ENCODE measurements at places on chromosomes 3 and 15.

- DNase-seq: no peak
Observed at GRCh38 chr3:177688152-177688551, 490.9 kb upstream of the TBL1XR1 start.

- DNase-seq: no peak
Observed at GRCh38 chr3:30185872-30186271, 420.5 kb upstream of the TGFBR2 start.

GRCh38 chr15:36903922-36904556 lies 196.3 kb downstream of the MEIS2 start:
- DNase-seq: no peak

GRCh38 chr3:23797491-23797890 lies 8.3 kb upstream of the UBE2E1 start:
- DNase-seq: no peak

DNA sequence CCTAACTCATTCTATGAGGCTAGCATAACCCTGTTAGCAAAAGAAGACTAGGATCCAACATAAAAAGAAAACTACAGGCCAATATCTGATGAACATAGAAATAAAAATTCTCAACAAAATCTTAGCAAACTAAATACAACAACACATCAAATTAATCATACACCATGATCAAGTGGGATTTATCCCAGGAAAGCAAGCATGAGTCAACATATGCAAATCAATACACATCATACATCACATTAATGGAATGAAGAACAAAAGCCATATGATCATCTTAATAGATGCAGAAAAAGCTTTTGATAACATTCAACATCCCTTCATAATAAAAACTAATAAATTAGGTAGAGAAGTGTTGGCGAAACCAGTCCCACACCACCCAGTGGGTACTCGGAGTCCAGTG lies 136.1 kb upstream of the MME start:
- no peak for DNase-seq

DNA sequence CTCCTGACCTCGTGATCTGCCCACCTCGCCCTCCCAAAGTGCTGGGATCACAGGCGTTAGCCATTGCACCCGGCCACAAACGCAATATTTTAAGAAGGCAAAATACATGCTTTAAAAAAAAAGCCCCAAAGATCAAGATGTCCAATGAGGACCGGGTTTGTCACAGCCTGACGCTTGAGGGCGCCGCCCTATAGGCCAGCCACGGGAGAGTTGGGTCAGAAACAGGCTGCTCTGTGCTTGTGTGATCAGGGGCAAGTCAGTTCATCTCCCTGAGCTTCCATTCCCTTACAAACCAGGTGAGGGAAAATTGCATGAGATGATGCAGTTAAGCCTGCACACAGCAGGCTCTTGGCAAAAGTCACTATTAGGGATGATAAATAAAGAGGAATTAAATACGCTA lies 23.9 kb downstream of the FAM174B start:
- no peak for DNase-seq

GRCh38 chr3:74075241-74075640 lies 450.5 kb upstream of the PDZRN3 start:
- DNase-seq: no peak

- no peak for DNase-seq
Observed at GRCh38 chr3:113179235-113179824, 32.0 kb upstream of the BOC start.

DNA sequence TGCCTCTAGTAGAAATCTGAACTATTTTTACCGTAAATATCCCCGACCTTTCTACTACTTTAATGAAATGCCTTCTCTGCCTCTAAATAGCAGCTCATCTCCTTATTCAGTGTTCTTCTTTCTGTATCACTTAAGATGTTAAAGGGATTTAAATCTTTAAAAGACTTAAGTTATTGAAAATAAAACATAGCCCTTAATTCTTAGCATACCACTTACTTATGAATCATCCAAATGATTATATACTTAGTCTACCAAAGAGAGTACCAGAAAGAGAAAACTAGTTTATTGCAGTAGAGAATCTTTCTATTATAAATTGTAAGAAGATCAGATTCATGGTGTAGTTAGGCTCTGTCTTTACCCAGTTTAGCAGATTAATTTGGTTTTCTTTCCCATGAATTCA lies 802.0 kb downstream of the TBL1XR1 start:
- no peak for DNase-seq

- DNase-seq: no peak
Observed at GRCh38 chr3:113186566-113186965, 24.8 kb upstream of the BOC start.

DNA sequence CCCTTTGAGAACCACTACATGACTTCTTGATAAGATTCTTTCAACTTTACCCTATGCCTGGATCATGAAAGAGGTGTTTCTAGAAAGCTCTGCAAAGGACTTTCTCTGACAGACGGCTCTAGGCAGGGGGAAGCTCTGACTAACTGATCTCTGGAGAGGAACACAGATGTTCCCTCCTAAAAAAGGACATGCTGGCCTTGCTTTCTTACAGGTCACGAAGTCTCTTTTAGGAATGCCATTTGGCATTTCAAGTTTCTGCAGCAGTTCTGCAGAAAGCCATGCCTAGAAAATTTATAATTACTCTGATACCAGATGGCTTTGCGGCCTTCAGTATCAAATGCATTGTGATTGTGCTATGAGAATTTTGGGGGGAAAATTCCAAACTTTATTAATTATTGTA lies 275.4 kb upstream of the CTDSPL start:
- DNase-seq: no peak

DNA sequence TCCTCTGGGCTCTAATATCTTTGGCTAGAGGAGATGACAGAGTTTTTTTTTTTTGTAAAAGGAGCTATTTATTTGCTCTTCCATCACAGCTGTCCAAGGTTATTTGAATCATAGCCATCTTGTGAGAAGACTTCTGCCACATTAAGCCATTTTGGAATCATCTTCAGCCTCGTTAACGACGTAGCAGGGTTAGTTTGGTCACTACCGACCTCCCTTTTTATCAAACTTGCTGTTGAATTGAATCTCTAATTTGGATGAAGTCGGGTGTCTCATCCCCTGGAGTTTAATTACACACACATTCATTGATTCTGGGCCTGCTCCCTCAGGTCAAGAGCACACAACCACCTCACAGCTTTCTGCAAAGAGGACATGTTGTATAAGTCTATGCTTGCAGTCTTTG lies 238.7 kb downstream of the CPNE4 start:
- peak; percentile 52 for DNase-seq

GRCh38 chr15:29934251-29934650 lies 112.0 kb upstream of the TJP1 start:
- no peak for DNase-seq

- no peak for DNase-seq
Observed at GRCh38 chr15:36291501-36291900, 287.9 kb upstream of the CDIN1 start.

GRCh38 chr3:122944671-122945161 lies 82.8 kb downstream of the SEMA5B start:
- DNase-seq: peak; percentile 50

- no peak for DNase-seq
Observed at GRCh38 chr3:14253707-14254382, 75.2 kb downstream of the LSM3 start.

DNA sequence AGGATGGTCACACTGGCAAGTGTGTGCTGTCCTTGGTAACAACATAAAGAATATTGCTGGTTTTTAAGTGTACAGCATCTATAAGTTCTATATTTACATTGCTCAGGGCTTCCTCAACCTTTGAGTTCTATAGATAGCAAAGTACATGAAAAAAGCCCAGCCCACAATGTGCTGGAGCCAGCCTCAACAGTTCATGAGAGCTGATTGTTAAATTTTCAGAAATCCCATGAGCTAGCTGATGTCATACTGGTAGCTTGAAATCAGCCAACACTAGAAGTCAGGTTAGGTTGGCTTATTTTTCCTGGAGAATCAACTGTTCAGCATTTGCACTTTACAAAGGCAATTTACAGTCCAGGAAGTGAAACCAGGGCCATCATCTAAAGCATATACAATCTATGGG lies 102.8 kb downstream of the STRIT1 start:
- no peak for DNase-seq

DNA sequence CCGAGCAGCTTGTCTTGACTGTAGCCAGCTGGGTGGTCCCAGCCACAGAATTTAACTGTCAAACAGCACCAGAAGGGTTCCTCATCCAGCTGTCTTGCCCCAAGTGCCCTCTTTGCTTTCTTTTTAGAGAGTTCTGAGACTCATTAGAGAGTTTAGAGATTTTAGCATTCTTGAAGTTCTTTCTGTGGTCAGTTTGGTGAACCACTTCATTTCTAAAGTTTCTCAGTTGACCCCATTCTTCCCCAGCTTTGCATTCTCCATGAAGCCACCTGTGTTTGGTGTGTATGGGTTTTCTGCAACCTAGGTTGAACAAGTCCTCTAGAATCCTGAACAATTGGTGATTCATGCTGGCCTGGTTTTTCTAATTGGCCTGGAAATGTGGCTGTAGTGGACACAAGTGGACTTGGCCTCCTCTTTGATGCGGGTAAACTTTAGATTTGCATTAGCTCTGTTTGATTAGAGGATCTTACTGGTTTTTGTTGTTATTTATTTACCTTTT lies 33.7 kb downstream of the FLNB start:
- no peak for DNase-seq

- DNase-seq: no peak
Observed at GRCh38 chr3:114903213-114903612, 243.9 kb downstream of the ZBTB20 start.

DNA sequence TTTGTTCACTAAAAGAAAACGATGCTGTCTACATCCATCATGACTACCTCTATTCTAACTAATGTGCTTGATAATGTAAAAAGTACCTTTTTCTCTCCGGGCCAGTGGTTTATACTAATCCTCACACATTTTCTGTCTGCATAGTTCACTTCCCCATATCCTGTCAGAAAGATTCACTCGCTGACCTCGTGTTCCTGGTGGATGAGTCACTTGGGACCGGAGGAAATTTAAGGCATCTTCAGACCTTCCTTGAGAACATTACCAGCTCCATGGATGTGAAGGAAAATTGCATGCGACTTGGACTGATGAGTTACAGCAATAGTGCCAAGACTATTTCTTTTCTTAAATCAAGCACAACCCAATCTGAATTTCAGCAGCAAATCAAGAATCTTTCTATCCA lies 33.8 kb downstream of the COL6A5 start:
- no peak for DNase-seq

- DNase-seq: no peak
Observed at GRCh38 chr3:18743761-18744160, 318.6 kb upstream of the SATB1 start.

DNA sequence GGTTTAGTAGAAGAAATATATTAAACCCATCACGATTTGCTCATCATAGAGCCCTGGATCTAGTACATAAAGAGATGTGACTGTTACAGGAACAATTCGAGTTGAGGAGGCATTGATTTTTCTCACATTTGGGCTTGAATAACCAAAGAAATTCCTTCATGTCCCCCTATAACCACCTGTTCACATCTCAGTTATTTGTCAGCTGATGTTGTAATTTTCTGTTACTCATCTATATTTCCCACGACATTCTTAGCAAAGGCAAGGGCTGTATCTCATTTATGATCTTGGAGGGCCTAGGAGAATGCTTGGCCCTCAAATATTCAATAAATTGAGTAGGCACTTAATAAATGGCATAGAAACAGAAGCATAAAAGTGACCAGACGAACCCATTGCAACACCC lies 36.4 kb upstream of the GYG1 start:
- no peak for DNase-seq

DNA sequence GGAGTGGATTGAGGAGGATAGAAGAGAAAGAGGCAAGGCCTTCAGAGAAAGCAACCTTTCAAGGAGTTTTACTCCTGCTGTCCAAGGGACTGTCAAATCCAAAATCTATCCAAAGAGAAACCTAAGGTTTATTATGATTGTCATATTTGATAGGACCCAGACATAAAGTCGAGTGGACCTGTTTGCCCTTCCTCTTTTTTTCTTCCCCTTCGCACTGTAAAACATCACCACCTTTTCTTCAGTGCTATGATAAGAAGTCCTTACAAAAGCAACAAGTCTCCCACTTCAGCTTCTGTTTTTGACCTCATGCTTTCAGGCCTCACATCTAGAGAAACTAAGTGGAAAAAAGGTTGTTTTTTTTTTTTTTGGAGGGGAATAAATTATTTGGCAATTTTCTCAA lies 73.0 kb downstream of the TRPC1 start:
- no peak for DNase-seq

DNA sequence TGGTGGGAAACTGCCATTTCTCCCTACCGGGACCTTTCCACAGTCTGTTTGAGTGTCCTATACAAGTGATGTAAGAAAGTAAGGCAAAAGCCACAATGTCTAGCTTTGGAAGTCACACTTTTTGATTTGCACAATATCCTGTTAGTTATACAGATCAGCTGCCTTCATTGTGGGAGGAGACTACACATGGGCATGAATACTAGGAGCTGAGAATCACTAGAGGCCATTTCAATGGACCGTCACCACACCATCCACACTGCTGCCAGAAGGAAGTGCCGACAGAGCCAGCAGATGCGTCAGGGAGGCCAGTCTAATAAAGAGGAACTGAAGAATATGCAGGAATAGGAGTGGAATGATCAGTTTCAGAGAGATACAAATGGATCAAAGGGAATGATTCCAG lies 65.8 kb downstream of the SCN11A start:
- no peak for DNase-seq

DNA sequence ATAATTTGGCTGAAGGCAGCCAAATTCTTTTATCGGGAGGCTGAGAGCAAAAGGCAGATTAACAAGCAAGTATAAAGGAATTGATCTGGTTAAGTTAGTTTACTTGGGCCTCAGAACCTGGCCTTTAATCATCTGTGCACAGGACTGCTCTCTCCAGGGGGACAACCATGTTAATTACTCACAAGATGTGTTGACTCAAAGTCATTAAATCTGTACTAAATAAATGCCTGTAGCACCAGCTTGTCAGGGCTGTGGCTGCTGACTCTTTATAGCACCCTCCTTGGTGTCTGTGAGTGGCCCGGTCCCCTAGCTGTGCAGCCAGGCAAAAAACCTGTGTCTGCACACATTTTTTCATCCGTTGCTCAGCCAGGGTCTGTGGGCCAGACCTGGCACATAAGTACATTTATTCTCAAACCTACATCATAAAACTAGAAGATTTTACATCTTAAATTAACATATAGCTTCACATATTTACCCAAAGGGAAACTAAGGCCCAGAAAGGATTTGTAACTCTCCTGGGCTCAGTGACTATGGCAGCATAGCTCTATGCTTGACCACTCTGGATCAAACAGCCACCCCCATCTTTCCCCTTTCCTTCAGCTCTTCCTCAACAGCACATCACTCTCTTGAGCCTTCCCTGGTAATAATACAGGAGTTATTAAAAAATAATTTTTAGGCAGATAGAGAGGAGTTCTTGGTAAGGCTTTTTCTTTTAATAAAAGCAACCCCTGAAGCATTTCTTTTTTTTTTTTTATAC lies 51.4 kb downstream of the NCEH1 start:
- no peak for DNase-seq

DNA sequence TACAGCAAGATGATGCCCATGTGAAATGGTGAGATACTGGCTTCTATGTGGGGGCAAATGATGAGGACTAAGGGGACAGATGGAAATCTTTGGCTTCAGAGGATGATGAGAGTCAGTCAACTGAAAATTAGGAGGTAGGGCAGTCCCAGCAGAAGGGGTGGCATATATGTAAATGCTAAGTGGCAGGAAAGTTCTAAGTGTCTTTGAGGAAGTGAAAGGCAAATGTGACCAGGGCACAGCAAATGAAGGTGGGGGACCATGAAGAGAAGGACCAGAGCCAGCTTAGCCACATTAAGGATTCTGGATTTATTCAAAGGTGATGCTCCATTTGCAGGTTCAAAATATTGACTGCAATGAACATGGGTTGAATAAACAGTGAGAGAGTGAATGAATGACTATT lies 29.2 kb upstream of the LIMD1 start:
- DNase-seq: no peak

GRCh38 chr3:71512000-71512399 lies 71.5 kb downstream of the FOXP1 start:
- DNase-seq: no peak
